ENCODE measurements at places on chromosomes 16 and 17.
A peak's percentile ranks its signal among the peaks of the same experiment; 100 is the strongest.

DNA sequence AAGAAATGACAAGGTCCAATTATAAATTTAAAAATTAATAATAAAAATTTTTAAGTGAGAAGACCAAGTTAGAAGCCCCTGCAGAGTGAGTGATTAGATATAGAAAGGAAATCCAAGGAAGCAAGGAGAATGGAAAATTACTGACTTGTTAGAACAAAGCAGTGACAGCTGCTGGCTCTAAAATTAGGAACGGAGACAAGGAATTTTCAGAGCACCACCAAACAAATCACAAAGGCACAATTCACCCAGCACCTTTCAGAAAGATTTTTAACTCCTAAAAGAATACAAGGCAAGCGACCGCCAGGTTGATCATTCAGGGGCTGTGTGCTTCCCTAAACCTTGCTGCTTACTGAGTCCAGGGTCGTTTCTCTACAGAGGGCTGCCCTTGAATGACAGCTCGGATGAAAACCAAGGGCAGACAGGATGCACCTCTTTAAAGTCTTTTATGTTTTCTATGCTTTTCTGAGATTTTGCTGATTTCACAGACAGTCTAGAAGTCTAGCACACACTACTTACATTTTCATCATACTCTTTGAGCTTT, 45.4 kb upstream of the GINS3 start:
- no peak for DNase-seq

DNA sequence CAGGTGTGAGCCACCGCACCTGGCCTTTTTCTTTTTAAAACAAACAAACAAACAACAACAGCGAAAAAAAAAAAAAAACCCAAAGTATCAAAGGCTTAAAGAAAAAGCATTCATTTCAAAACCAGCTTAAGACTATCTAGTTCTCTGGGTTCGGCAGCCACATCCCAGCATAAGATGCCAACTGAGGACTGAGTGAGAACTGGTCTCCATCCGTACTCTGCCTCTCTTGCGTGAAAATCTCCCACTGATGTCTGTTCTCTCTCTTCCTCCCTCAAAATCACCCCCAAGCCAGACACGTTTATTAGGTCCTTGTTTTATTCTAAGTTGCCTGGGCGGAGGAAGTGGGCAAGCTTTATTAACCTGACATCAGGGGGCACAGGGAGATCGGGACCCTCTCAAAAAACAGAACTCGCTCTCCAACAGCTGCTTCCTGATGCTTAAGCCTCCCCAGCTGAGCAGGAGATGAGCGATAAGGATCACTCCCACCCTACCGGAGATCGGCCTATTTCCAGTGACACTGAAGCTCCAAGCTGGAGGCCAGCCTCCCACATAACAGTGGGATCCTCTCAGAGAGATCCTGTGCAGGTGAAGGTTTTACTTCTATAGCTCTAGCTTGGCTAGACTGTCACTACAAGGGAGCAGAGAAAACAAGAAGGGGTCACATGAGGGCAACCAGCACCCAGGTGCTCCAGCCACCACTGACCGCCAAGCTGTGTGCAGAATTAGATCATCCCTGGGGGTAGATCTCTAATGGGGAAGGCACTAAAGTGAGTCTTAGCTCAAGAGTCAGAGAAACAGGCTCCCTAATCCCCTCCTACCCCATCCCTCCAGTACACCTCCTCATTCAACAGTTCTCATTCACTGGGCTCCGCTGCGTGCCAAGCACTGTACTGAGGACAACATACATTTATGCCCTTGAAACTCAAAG, 13.6 kb downstream of the CDC42EP4 start:
- DNase-seq, result no peak

DNA sequence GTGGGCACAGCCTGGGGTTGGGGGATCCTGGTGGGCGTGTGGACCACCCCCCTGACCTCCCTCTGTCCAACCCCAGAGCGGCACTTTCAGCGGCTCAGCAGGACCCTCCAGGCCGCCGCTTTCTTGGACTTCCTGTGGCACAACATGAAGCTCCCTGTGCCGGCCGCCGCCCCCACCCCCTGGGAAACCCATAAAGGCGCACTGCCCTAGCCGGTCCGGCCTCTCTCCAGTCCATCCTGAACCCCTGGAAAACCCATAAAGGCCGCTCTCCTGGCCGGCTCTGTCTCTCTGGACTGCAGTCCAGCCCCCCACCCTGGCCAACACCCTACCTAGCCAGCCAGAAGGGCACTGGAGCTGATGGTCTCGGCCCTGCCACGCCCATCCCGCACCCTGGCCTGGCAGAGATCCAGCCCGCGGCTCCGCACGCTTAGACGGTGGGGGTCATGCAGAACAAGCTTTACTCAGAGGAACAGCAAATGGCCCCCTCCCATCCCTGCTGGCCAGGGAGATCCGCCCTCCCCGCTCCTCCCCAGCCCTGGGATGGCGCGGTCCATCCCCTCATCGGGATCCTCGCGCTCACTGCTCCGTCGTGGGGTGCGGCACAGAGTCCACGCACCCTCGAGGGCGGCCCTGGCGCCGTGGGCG, 2.7 kb downstream of the NOXO1 start:
- no peak for DNase-seq

- DNase-seq, result no peak
Measured at GRCh38 chr17:58109197-58109596, 26.0 kb downstream of the DYNLL2 start.

DNA sequence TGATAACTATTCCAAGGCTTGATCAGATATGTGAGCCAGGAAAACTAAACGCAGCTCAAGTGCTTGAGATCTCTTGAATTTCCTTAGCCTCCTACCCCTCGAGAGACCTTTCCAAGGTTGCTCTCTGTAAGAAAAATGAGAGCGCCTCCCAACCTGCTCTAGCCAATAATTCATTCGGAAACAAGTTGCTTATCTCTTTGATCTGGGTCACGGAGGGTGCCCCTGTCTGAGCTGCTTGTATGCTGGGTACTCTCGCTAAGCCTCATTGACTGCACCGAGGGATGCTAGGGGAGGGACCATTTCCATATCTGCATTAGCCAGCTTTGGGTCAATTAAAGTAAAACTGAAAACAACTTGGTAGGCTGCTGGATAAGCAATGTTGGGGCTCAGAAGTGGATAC, 70.1 kb upstream of the SHISA6 start:
- no peak for DNase-seq

- no peak for DNase-seq
Measured at GRCh38 chr17:65229621-65229995, 92.4 kb downstream of the RGS9 start.

DNA sequence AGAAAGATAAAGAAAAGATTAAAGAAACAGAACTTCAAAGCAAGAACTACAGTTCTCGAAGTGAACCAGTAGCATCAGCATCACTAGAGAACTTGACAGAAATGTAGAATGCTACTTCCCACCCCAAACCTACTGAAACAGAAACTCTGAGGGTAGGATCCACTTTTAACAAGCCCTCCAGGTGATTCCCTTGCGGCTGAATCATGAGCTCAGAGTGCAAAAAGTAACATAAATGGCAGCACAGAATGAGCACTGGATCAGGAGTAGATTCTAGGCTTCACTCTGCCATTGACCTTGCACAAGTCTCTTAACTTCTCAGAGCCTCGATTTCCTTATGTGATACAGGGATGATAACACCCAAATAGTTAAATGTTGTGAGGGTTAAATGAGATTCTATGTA, 5.8 kb downstream of the TOM1L2 start:
- no peak for DNase-seq

- DNase-seq, result no peak
Measured at GRCh38 chr16:2155977-2156848, 631 bp downstream of the TRAF7 start.

GRCh38 chr17:73325527-73325842, 13.7 kb upstream of the CDC42EP4 start:
- no peak for DNase-seq

- DNase-seq, result no peak
Measured at GRCh38 chr17:49101054-49101534, 31.5 kb upstream of the B4GALNT2 start.

- no peak for DNase-seq
Measured at GRCh38 chr17:57273490-57273889, 17.2 kb downstream of the MSI2 start.

DNA sequence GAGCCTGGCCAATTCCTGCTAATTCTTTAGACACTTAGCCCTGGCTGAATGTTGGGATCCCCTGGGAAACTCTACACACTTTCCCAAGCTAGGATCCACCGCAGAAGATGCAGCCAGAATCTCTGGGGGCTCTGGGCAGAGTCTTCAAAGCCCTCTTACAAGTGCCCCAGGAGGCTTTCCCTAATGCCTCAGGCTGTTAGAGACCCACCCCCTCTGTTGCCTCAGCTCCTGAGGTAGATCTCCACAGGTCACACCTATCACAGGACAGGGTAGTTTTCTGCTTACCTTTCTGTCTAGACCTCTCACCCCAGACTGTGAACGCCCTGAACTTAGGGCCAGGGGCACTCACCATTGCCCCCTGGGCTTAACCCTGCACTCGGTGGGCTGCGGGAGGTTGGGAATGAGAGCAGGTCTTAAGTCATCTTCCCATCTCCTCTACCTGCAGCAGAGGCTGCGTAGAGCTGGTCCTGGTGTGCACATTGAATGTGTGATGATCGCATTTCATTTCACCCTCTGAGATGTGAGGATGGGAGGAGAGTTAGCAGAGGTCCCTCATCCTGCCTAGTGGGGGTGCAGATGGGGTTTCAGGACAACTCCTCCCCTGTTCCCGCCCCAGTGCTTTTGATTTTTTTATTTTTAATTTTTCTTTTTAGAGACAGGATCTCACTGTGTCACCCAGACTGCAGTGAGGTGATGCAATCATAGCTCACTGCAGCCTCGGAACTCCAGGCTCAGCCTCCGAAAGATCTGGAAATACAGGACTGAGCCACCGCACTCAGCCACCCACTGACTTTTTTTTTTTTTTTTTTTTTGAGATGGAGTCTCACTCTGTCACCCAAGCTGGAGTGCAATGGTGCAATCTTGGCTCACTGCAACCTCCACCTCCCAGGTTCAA, 89.0 kb upstream of the LHX1 start:
- DNase-seq, result no peak

GRCh38 chr17:7130621-7131422, 16.2 kb upstream of the ASGR2 start:
- DNase-seq, result peak; percentile 35

DNA sequence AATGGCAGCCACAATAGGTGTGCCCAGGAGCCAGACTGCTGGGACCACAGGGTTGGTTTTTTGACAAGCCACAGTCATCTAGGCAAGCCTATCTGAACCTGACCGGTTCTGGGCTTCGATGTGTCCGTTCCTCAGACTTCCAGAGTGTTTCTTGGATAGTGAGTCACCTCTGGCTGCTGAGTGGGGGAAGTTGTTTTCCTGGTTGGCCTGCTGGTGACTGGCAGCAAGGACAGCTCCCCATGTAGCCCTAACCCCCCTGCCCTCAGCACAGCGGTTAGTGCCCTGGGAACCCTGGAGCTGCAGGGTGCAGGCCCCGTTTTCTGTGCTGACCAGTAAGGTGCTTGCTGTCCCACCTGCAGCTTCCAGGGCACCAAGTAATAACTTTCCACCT, 65.5 kb downstream of the PLD6 start:
- DNase-seq, result no peak

DNA sequence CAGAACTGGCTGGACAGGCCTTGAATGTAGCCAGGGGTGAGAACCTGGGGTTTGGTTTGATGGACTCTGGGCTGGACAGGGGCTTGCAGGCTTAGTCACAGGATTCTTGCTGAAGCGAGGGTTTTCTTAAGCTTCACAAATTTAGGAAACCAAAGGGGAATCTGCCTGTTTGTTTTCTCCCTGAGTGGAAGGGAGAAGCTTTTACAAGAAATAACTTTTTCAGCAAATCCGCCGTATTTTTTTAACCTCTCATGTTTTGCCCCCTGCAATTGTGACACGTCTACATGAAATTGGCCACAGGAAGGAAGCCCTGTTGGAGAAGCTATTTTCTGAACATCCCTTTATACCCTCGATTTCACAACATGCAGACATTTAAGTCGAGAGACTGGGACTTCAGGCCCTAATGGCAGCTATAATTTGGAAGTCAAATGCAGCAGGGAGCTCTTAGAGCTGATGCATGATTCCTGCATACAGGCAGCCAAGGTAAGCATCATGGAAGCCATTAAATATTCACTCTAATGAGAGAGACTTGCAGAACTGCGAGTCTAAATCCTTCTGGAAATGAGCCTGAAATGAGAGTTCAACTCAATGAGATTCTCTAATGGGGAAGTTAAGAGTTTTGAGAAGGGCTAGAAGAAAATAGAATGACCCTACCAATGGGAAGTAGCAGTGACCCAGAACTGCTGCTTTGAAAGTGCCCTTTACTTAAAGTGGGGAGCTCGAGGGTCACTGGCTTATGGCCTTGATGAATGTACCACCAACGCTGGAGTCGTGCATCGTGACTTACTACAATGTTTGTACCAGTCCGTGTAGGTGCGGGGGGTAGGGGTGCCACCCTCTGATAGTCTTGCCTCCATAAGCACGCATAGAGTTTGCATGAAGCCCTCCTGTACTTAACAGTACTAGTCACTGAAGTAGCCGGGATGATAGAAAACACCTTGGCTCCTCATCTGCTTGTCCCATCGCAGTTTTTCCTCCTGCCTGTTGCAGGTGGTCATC, 45.1 kb upstream of the IRF8 start:
- DNase-seq, result no peak

- no peak for DNase-seq
Measured at GRCh38 chr17:35795007-35795870, at the start of gene MMP28. MMP28 (minus strand) TSS chr17:35795641; CDS start chr17:35795377, 264 bp downstream.

DNA sequence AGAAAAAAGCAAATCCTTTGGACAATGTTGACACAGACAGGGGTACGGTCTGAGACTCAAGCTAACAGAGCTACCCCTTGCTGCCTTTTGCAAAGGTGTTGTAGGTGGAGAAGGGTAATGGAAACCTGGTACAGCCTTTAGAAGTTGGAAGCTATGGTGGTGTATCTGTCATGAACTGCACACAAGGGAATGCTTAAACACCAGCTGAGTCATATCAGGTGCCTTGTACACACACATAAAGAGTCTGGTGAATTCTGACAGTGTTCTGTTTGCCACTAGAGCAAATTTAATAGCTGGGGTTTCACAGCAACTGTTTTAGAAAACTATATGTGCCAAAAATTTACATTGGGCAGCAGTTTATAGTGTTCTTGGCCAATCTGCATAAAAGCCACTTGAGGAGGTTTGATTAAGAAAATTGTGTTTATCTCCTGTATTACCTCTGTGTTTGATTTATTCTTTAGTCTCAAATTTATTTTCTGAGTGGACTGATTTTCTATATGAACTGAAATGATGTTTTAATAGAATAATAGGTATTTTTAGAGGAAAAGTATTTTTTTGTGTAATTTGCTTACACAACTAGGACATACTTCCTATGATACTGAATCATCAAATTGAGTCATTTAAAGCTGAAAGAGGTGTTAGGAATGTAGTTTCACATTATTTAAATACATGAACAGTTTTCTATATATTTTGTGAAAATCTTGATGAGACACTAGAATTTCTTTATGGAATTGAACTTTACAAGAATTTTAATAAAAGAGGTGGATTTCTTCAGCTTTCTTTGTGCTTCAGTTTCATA, 136.9 kb downstream of the MAP2K6 start:
- DNase-seq, result no peak

GRCh38 chr17:30975042-30975820, 4.4 kb downstream of the RNF135 start:
- peak; percentile 33 for DNase-seq

DNA sequence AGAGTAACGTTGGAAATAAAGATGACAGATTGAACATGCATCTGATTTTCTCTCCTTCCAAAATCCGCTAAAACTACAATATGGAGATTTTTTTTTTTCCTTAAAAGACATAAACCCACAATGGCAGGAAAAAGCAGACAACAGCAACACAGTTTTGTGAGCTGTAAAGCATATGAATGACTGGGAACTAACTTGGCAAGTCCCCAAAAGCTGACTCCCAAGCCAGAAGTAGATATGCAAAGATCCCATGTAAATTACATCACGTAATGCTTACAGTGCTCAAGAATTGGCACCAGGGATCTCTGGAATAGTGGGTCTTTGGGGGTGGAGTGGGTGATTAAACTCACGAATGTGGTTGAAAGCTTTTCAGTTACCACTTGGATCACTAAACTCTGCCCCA, 106.6 kb downstream of the ELAC2 start:
- no peak for DNase-seq
